NCI-H446 treated with DMSO at 0.1 percent for 48 hours (cell line): ENCODE measurements at places on chromosomes 2 and 18.

GRCh38 chr2:118805064-118805690 is 42.3 kb downstream of the EN1 start:
- no peak for DNase-seq

DNA sequence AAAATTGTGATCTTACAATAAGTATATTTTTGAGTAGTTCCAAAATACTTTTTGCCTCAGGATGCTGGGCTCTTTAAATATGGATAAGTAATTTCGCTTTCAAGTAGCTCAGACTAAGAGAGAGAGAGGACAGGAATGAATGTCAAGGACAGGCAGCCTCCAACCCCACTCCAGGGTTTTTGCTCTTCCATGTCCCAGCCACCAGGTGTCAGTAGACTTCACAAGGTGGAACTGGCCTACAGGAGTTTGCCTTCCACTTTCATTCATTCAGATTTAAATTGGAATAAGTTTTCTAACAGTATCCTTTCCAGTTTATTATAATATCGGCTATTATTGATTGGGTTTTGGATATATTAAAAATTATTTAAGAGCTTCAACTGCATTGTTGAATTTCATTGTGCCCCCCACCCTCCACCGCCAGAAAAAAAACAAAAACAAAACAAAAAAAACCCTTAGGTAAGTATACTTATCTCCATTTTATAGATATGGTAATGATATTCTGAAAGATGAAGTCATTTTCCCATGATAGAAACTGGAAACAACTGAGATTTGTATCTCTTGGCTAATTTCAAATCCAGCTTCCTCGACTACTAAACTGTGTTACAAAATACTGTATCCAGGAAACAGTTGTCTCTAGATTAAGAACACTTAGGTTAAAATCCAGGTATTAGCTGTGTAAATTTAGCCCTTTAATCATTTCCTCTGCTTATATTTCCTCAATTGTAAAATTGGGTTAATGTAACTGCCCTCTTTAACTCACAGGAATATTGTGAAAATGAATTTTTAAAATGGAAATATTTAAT is 793.1 kb downstream of the ERBB4 start:
- DNase-seq = peak; percentile 56

- DNase-seq = no peak
Observed at GRCh38 chr2:146374505-146374904, 1470.3 kb upstream of the ACVR2A start.

DNA sequence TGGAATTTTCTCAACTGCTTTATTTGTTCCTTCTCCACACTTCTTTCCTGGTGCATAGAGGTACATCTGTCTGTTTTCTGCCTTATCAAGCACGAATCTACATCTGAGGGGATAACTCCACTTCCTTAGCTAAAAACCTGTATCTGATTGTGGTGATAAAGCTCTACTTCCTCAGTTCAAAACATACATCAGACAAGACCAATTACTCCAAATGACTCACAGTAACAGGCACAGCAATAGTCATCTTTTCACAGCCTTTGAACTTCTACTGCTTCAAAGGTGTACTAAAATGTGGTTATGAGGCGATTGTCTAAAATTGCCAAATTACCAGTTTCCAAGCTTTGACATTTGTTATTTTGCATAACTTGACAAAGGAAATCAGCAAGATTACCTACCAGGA is 803.6 kb upstream of the ZEB2 start:
- peak; percentile 1 for DNase-seq

DNA sequence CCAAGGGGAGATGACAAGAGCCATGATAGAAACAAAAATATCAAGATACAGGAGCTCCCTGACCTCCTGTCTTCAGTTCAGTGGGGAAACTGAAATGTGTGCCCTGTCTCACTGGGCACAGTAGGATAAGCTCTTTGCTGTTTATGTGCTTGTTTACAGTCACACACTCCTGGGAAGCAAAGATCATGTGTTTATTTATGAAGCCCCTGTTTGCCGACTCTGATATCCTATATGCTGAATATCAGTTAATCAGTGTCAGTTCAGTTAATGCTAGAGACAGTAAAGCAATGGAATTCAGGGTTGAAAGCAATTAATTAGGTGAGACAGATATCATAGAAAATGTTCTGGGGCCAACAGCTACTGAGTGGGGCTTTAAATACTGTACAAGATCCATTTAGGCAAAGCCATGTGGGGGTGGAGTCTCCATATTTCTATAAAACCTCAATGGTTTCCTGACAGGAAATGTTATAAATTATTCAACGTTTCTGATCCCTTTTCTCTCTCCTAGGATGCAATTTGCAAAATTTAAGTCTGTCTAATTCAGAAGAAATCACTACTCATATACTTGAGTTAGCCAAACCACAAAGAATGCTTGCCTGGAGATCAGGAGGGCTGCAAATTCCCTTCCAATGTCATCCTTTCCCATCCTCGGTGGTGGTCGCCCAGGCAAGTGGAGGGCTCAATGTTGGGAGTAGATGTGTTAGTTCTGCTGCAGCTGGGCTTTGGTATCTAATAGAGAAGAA is 551.3 kb downstream of the CMPK2 start:
- no peak for DNase-seq

GRCh38 chr2:31032475-31032874 is 105.8 kb downstream of the GALNT14 start:
- no peak for DNase-seq

DNA sequence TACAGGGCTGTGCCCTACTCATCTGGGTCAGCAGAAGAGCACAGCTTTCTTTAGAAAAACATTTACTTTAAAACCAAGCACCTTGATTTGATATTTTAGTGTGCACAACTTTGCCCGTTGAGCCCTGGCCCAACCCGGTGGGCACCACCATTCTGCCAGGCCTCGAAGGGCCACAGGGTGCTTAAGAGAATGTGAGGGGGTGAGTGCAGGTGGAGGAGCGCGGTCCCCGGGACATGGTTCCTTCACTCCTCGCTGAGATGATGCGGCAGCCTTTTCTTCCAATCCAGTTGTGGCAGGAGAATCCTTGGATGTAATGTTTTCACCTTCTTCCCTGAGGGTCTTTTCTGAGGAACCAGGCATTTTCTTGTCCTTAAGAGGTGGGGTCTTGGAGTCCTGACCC is 119.0 kb downstream of the RPIA start:
- DNase-seq = no peak

GRCh38 chr2:210663631-210664089 is 107.3 kb downstream of the CPS1 start:
- DNase-seq = no peak

GRCh38 chr2:162184359-162184758 is 32.3 kb upstream of the GCG start:
- DNase-seq = peak; percentile 63

DNA sequence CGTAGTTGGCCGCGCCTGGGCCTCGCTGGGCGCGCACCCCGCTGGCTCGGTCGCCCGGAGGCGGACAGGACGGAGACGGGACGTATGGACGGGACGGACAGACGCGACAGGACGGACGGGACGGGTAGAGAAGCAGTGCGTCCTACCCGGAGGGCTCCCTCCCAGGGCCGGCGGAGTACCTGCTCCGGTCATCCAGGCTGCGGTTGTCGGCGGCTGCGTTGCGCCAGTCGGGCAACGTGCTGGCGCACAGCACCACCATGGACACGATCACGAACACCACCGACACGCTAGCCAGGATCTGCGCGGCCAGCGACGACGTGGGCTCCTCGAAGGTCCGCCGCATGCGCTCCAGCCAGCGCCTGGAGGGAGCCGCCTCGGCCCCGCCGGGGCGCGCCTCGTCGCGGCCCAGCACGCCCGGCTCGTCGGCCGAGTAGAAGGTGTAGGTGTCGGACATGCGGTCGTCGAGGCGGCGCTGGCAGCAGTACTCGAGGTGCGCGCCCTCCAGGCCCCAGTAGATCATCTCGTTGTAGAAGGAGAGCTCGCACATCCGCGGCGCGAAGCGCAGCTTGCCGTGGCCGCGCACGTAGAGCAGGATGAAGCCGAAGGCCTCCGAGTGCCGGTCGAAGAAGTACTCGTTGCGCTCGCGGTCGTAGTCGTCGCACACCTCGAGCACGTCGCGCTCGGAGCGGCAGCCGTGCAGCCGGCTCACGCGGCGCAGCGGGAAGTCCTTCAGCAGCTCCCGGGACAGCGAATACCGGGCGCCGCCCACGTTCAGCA is 903 bp downstream of the KCNG3 start:
- no peak for DNase-seq

- no peak for DNase-seq
Observed at GRCh38 chr2:78051480-78051879, 529.3 kb upstream of the LRRTM4 start.

DNA sequence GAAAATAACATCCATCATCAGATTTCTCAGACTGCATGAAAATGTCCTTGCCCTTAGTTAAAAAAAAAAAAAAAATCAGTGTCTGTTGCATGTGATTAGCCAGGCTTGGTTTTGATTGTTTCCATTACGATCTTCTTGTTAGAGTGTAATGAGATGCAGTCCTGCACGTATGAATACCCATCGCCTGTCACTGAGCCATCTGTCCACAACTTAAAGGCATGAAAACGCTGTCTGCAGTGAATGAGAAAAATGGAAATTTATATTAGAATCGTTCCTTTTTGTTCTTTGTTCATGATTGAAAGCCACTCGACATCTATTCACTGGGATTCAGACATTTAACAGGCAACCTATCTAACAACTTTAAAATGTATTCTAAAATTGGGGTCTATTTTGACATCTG is 521.7 kb upstream of the SPHKAP start:
- DNase-seq = no peak

- no peak for DNase-seq
Observed at GRCh38 chr2:150589681-150590080, 102.2 kb upstream of the RND3 start.

DNA sequence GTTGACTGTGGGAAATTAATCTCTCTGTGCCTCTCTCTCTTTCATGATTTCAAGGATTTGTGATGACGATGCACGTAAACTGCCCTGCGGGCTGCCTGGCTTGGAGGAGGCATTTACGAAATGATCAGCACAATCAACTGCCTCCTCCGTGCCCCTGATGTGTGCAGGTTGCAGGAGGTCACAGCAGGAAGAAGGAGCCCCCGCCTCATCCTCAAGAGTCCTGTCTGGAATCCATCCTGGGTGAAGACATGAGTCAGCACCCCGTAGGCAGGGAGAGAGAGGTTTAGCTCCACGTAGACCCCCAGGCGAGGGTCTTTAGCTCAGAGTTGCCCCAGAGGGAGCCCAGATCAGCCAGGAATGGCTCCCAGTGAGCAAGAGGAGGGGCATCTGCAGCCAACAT is 17.1 kb upstream of the TEX51 start:
- DNase-seq = no peak

- no peak for DNase-seq
Observed at GRCh38 chr18:47736376-47737140, 193.9 kb downstream of the SMAD2 start.

GRCh38 chr2:75421986-75422385 is 138.8 kb downstream of the EVA1A start:
- DNase-seq = peak; percentile 47

GRCh38 chr2:229235131-229235914 is 35.8 kb downstream of the PID1 start:
- no peak for DNase-seq

GRCh38 chr2:201701646-201702045 is 3.2 kb upstream of the MPP4 start:
- DNase-seq = no peak

DNA sequence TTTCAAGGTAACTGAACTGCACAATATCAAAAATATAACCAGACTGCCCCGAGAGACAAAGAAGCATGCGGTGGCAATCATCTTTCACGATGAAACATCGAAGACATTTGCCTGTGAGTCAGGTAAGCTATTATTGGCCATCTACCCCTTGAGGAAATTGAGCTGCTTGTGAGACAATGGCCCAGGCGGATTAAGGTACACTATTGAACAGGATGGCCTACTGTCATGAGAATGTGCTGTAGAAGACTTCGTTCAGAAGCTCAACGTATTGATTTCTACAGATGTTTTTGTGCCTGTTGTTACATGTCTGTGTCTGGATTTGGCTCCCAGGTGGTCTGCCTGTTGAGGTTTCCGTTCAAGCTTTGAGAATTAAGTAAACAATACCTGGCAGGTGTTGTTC is 198.7 kb downstream of the DOK6 start:
- no peak for DNase-seq

- no peak for DNase-seq
Observed at GRCh38 chr2:226667736-226668135, 131.9 kb downstream of the IRS1 start.

- no peak for DNase-seq
Observed at GRCh38 chr2:38474715-38475566, 97.9 kb upstream of the ATL2 start.

- DNase-seq = no peak
Observed at GRCh38 chr18:35484034-35484433, 13.7 kb downstream of the INO80C start.

DNA sequence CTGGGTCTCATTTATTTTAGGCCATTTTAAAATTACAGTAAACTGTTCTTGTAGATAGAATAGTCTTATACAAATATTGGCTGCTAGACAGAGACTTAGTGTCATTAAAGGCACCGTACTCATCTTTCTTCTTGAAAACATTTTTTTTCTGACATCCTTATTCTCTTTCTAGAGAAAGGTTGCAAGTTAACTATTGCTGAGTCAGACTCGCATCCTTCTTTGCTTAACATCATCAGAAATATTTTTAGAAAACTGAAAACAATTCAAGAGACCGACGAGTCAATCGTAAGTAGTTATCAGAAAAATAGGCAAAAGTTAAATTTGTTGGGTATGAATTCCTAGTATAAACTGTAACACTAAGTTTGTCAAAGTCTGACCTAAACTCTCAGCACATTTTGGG is 72.2 kb downstream of the HNMT start:
- no peak for DNase-seq

- DNase-seq = no peak
Observed at GRCh38 chr2:228864131-228864530, 407.0 kb downstream of the PID1 start.

- DNase-seq = no peak
Observed at GRCh38 chr2:239462671-239463506, 62.1 kb upstream of the HDAC4 start.

- DNase-seq = no peak
Observed at GRCh38 chr2:72883356-72883962, 3.7 kb upstream of the SPR start.

GRCh38 chr2:239189711-239190131 is 211.1 kb downstream of the HDAC4 start:
- no peak for DNase-seq

DNA sequence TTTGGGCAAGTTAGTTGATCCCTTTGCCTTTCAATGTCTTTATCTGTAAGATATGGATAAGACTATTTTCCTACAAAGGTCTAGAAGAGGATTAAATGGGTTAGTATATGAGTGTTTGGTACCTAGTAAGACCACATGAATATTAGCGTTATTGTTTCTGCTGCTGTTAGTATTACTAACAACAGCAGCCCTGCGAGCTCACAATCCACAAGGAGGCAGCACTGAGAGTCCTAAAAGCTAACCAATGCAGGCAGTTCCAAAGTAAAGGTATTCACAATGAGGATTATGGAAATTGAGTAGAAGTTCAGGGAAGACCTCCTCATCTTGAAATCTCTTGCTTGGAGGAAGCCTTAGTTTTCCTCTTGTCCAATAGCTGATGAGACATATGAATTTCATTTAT is 248.9 kb downstream of the TDRD15 start:
- DNase-seq = no peak
